ENCODE measurements at places on chromosomes 3 and 15. TPM values are rescaled to one million over a fixed set of nuclear protein-coding genes. Genes with fewer than 3 reads are reported as not detected.

DNA sequence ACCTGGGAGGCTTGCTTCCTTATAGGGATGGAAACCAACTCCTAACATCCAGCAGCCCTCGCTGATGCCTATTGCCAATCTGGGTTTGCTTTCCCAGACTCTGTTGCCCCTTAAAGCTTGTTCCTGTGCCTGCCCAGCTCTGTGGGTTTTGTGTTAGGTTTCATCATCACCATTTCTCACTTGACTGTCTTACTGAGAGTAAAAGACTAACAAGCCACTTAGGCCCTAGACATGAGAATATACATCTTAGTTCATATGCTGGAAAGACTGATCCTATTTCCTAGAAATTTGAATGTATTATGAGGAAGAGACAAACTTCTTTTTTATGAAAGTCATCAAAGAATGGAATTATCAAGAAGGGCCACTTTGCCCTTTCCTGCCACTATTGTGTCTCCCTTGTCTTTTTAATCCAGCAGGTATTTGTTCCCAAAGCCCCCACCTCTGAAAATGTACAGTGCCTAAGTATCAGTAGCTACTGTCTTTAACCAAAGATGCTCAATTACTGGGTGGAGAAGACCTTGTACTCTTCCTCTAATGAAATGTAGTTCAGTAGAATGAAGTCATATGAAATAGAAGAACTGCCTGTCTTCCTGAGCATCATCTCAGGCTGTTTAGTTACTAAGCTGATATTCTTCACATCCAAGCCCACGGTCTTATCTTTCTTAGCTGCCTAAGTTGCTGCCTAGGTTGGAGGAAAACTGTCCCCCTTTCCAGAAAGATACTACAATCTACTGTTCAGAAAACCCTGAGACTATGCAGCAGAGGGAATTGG, 59.8 kb upstream of the ZPLD1 start:
- DNase-seq, result no peak

DNA sequence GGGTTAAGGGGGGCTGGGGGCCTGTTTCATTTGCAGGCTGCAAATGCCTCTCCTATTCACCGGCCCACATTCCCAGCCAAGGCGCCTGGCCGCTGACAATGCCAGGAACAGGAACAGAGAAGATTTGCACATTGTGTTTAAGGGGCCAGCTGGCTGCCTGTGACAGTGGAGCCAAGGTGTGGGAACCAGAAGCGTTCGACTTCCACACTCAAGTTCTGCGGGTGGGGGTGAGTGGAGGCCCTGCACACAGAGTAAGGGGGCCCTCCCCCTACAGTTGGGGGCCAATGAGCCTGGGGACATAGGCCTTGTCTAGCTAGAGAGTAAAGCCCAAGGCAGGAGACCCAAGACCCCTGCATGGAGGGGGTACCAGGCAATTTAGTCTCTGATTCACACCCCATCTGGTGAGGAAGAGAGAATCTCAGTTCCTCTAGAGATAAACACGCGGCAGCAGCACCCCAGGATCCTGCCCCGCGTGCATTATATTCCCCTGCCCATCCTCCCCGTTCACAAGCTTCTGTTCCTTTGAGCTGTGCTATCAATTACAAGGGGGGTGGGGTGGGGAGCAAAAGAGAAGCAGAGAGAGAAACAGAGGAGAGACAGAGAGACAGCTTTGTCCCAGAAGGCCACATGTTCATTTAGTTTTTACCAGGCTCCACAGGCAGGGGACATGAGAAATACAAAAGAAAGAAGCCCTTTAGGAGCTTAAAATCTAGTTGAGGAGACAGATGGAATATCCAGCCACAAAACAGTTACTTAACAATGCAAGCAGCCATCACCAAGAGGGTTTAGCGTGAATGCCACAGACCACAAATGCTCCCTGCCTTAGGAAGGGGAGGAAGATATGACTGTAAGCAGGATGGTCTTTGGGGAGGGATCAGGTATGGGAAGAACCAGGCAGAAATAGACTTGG, 9.2 kb downstream of the IGDCC3 start:
- no peak for DNase-seq

DNA sequence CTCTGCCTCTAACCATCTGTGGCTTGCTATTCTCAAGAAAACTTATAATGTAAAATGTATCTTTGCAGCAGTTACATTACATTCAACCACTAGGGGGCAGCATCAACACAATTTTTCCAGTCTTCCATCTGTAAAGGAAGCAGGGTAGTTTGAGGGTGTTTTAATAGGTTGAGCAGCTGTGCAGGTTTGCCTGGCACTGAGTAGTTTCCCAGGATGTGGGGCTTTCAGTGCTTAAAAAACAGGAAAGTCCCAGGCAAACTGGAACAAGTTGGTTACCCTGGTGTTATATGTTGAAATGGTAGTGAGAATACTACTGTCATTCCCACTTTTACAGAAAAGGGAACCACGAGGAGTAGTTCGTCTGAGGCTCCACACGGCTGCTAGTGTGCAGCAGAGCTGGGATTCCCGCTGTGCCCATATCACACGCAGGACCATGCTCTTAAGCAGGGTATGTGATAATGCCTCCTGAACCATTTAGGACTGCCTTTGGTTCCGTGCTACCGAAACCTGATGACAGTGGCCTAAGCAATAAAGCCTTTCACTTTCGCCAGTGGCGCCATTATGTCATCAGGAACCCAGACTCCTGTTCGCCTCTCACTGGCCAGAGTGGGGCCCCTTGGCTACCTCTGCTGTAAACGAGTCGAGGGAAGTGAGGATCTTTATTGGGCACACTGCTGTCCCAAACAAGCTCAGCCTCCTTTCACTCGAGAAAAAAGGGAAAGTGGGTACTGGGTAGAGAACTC, 64.7 kb upstream of the ZBTB38 start:
- DNase-seq, result peak; percentile 64

DNA sequence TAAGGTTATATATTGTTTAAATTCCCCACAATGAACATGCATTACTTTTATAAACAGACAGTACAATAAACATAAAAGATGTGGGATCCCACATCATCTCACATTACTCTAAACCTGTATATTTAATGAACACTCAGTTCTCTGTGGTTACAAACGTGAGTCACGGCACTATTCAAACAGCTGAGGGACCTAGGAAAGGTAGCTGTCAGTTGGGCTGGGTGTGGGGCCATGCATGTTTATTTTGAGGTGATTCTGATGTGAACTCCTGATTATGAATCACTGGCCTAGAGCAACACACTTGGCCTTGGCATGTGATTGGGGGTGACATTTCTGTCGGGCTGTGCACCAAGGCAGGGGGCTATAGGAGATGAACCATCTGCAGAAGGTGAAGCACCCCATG, 147.6 kb upstream of the HACD2 start:
- DNase-seq, result peak; percentile 79

GRCh38 chr3:148367756-148368155, 329.9 kb upstream of the AGTR1 start:
- DNase-seq, result no peak

DNA sequence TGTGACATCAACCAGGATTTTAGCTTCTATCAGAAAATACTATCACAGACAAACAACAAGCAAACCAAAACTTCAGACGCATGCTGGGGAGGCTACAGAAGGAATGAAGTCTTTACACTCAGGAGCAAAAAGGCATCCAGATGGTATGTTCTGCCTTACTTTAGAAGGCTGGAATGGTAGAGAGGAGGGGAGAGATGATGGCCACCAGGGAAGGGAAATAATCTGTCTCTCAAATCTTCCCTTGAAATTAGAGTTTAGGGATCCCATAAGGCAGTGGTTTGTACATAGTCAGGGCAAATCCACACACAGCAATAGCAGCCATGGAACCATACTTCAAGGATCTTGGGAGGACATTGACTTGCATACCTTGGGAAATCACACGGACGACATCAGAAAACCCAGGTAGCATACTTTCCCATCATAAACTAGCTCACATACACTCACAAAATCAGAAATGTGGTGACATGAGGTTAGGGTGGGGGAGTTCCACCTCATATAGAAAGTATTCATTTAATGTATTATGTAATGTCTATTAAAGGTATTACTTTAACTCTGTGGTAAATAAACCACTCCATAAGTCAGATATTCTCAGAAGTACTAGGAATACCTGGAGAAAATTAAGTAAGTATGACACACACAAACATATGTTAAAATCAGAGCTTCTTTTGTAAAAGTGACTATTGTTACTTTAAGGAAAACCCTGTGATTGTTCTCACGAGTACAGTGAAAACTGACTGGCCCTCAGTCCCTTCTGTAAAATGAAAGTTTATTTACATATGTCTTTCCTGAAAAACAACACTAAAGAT, 9.4 kb downstream of the BTLA start:
- DNase-seq, result no peak

GRCh38 chr3:158762701-158763100, 30.4 kb upstream of the RARRES1 start:
- DNase-seq, result no peak

- no peak for DNase-seq
Measured at GRCh38 chr3:66483006-66483405, 17.8 kb downstream of the LRIG1 start.

INAFM2 gene
- total RNA-seq, result 2.6 TPM

SECISBP2L gene
- total RNA-seq, result 4.3 TPM

LCTL gene
- total RNA-seq, result not detected

GRCh38 chr3:71725271-71725991, at the start of gene EIF4E3:
Gene EIF4E3, minus strand, starts transcription at chr3:71725402. Its CDS starts 35 bp downstream, at chr3:71725367.
- DNase-seq, result no peak

- DNase-seq, result no peak
Measured at GRCh38 chr15:71256934-71257664, 141.8 kb downstream of the THSD4 start.

- DNase-seq, result no peak
Measured at GRCh38 chr3:105448338-105448982, 81.8 kb downstream of the ALCAM start.

- peak; percentile 41 for DNase-seq
Measured at GRCh38 chr3:177776661-177777101, 579.4 kb upstream of the TBL1XR1 start.

- no peak for DNase-seq
Measured at GRCh38 chr15:101539930-101540329, 50.4 kb upstream of the PCSK6 start.

GRCh38 chr3:103048068-103048722, 613.4 kb downstream of the ZPLD1 start:
- no peak for DNase-seq

GRCh38 chr3:18864933-18865731, 283.2 kb upstream of the KCNH8 start:
- no peak for DNase-seq

- no peak for DNase-seq
Measured at GRCh38 chr3:169456900-169457299, 206.6 kb downstream of the MECOM start.

- DNase-seq, result peak; percentile 8
Measured at GRCh38 chr15:33608714-33609113, 297.9 kb downstream of the RYR3 start.

GRCh38 chr3:39980058-39980457, 170.6 kb downstream of the MYRIP start:
- DNase-seq, result no peak

DNA sequence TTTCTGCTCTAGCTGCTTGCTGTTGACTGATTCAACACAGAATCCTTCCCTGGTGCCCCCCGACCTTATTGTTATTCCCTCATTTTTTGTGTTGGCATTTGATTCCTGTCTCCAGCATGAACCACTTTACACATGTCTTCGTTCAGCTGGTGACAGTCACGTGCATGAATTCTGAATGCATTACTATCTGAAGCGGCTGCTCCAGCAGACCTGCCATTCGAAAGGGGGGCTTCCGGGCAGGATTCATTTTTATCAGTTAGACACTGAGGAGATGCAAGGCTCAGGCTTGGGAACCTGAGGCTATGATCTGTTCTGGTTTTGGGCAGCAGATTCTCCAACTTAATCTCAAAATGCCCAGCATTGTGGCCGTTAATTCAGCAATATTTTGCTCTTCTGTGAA, 336.2 kb downstream of the EPHB1 start:
- no peak for DNase-seq

GRCh38 chr3:43766672-43767465, 76.1 kb downstream of the ABHD5 start:
- no peak for DNase-seq

GRCh38 chr3:10585945-10586344, 80.6 kb upstream of the ATP2B2 start:
- no peak for DNase-seq

STAC gene
- 8.7 TPM for total RNA-seq

FES gene
- total RNA-seq, result not detected

GRCh38 chr3:159813822-159814531, 174.7 kb upstream of the IL12A start:
- peak; percentile 47 for DNase-seq

DNA sequence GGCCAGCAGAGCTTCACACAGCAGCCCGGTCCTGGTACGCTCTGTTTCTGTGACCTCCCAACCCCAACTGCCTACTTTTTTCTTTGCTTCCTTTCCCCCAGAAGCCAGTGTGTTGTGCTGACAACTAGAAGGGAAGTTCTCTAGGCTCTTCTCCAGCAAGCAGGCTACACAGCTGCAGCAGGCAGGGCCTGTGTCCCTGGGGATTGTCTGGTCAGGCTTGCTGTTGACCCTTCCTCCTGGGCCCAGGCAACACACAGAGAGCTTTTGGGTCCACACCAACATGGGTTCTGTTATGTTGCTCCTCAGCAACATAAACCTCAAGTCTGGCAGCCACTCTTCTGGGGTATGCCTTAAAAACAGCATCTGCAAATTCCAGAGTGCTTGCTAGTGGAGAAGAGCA, 36.2 kb upstream of the TSPAN3 start:
- DNase-seq, result no peak

ADAMTS7 gene
- total RNA-seq, result 4.6 TPM

POPDC2 gene
- total RNA-seq, result not detected

- no peak for DNase-seq
Measured at GRCh38 chr3:115590873-115591272, 32.4 kb upstream of the GAP43 start.

CISH gene
- 2.5 TPM for total RNA-seq

GRCh38 chr15:58457466-58457965, 25.7 kb downstream of the LIPC start:
- peak; percentile 68 for DNase-seq

DNA sequence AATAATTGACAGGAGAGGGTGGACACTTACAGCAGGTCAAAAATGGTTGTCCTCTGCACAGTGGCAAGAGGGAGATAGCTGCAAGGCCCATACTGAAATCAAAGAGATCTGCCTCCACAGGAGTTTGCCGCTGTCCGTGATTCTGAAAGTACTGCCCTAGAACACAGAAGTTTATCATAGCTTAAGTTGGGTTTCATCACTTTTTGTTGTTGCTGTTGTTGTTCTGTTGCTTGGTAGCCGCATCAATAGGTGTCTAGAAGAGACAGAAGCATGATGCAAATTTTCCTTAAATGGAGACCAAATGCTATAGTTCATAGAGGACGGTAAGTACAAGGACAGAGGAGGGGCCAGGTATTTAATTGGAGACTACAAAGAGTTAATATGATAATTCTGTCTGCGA, 120.0 kb upstream of the MRPL3 start:
- no peak for DNase-seq

GRCh38 chr15:47742742-47743141, 25.4 kb downstream of the SEMA6D start:
- no peak for DNase-seq

ALCAM gene
- 46.9 TPM for total RNA-seq

All from Caki2 (cell line).